Left lung (tissue), 14 donors: ENCODE measurements at places on chromosomes 5 and 9. TPM values are rescaled to one million over a fixed set of nuclear protein-coding genes. Genes with fewer than 3 reads are reported as not detected.
A peak's percentile ranks its signal among the peaks of the same experiment; 100 is the strongest.

- peak overlapping the region; percentile 49 for H3K4me3 ChIP-seq
- H3K27ac ChIP-seq, result no peak overlapping the region
- peak; percentile 67 for DNase-seq
- H3K36me3 ChIP-seq, result no peaks in the 10 kb centered on the region
These were observed 1.4 kb downstream of the EFNA5 start for GRCh38 chr5:107669096-107670031.

DNA sequence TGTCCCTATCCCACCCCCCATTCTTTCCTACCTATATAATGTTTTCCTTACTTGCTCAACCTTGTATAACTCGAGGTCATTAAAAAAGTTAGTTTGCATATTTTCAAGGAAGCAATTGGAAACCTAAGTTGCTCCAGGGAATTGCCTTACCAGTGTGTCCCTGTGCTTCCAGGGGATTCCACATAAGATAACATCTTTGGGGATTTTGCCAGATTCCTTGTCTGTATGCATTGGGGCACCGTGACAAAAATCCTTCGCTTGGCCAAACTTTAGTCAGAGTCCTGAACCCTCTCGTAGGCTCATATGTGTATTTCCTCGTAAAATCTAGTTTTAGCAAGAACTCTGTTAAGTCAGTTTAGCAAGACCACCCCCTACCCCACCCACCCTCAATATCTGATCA lies 14.7 kb upstream of the OSMR start:
- no peaks in the 10 kb centered on the region for H3K4me1 ChIP-seq
- no peak for DNase-seq

ALDH1A1 gene
- total RNA-seq, result 126 TPM

DNA sequence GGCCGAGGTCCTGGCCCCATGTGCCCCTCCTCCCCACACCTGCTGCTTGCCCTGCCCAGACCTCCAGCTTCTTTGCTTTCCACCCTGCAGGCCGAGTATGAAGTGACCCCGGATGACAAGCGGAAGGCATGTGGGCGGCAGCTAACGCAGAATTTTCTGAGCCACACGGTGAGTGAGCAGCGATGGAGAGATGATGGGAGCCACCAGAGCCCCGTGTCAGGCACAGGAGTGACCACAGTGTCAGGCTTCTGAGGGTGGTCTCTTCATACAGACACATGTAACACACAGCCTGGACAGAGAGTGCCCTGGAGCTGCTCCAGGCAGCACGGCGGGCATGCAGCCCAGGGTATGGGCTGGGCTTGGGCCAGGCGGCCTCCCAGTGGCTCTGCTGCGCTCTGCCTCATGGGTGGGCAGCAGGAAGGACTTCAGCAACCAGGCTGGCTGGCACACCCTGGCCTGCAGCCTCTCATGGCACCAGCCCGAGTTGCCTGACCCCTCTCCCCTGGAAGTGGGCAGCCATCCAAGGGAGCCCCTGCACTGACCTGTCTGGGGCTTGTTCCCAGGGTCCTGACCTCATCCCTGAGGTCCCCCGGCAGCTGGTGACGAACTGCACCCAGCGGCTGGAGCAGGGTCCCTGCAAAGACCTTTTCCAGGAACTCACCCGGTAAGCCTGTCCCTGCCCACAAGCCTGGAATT lies 5.8 kb downstream of the GRK6 start:
- no peak for DNase-seq
- H3K4me1 ChIP-seq, result peaks cover 66% of the 10 kb centered on the region
- peak overlapping the region; percentile 18 for H3K4me3 ChIP-seq
- H3K27me3 ChIP-seq, result no peaks in the 10 kb centered on the region
- H3K36me3 ChIP-seq, result no peaks in the 10 kb centered on the region
